ENCODE measurements at places on chromosomes 13 and 19.

DNA sequence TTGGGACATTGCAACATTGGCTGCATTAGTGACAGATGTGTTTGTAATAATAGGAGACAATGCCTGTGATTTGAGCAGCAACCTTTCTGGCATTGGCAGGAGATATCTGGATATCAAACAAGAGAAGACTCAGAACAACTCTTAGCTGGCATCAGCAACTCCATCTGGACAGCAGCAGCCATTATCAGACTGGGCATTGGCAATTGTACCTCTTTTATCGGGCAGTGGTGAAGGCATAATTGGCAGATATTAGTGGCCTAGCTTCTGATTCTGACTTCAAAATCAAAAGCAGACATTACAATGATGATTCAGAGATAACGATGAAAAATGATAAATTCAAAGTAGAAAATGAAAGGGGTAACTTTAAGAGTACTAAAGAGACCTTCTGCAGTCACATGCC, 1193.7 kb downstream of the EFNB2 start:
- DNase-seq, result no peak

GRCh38 chr19:44725251-44725650, 23.3 kb upstream of the BCL3 start:
- DNase-seq, result no peak

- no peak for DNase-seq
These were observed 1219.5 kb upstream of the PCDH20 start for GRCh38 chr13:62635161-62635560.

DNA sequence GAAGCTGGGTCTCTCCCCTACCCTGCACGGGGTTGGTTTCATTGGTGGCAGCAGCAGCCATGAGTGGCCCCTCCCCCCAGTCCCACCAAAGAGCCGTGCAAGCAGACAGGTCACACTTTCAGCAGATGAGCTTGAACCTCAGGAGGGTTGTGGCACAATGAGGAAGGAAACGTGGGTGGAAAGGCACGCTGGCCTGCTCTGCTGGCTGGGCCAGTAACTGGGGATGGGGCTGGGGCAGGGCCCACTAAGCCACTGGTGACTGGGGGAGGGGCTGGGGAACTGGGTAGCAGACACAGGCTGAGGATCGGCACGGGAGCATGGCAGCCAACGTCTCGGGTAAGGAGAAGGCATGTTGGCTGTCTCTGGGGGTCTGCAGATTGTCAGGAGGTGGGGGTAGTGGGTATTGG, at the start of gene P2RY11:
Gene P2RY11 (plus strand): TSS at position 289 of the 407 bp plus-strand sequence. CDS start 29 bp downstream, at position 318.
- no peak for DNase-seq

DNA sequence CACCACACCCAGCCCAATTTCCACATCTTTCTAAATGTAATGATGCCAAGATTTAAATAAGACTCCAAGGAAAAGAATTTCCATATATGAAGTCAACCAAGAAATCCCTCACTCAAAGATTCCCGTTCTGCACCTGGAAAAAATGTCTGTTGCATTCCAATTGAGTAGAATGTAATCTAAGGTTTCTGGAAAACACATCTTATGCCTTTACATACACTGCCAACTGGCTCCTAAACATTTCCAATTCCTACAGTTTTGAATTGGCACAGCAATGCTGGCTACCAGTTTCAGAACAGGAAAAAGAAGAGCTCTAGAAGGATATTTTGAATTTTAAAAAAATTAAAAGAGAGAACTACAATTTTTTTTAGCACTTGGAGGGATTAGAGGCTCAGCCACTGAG, 43.0 kb downstream of the COL4A2 start:
- DNase-seq, result no peak

DNA sequence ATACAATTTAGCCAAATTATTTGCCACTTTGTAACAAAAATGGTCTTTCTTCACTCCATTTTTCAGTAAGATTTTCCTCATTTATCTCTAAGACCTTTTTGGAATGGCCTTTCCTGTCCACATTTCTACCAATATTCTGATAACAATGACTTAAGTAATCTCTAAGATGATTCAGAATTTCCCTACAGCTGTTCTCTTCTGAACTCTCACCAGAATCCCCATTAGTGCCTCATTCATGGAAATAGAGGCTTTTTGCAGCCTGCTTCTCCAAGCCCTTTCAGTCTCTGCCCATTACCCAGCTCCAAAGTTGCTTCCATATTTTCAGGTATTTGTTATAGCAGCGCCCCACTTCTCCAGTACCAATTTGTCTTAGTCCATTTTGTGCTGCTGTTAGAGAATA, 867.0 kb downstream of the GPC5 start:
- no peak for DNase-seq

DNA sequence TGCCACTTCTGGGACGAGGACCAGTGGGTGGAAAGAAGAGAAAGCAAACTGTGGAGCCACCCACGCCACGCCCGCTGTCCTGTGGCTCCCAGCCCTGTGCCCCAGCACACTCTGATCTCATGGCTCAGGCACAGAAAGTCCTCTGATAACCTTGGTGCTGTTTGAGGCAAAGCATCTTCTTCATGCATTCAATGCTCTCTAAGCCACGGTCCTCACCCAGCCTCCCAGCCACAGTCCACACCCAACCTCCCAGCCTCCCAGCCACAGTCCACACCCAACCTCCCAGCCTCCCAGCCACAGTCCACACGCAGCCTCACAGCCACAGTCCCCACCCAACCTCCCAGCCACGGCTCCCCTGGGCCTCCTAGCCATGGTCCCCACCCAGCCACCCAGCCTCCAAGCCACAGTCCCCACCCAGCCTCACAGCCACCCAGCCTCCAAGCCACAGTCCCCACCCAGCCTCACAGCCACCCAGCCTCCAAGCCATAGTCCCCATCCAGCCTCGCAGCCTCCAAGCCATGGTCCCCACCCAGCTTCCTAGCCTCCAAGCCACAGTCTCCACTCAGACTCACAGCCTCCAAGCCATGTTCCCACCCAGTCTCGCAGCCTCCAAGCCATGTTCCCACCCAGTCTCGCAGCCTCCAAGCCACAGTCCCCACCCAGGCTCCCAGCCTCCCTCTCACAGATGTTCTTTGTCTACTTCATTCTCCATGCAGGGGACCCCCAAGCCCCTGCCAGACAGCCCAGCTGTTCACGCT, 74.9 kb downstream of the SOX1 start:
- no peak for DNase-seq

GRCh38 chr13:82076496-82076895, 1735.6 kb upstream of the SPRY2 start:
- peak; percentile 52 for DNase-seq

DNA sequence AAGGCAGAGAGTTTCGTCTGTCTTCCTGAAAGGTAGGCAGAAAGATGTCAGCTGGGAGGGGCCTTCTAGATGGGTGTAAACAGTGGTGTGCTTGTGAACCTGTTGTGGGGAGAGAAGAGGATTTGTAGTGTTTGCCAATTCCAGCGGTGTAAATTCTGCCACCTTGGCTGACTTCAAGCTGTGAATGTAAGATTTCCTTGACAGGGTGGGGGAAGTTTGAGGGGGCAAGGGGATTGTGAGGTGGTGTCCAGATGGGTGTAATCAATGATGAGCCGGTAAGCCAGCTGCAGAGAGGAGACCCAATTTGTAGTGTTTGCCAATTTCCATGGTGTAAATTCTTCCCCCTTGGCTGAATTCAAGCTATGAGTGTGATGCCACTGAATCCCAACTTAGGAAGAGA, 61.0 kb upstream of the ADGRE5 start:
- no peak for DNase-seq

DNA sequence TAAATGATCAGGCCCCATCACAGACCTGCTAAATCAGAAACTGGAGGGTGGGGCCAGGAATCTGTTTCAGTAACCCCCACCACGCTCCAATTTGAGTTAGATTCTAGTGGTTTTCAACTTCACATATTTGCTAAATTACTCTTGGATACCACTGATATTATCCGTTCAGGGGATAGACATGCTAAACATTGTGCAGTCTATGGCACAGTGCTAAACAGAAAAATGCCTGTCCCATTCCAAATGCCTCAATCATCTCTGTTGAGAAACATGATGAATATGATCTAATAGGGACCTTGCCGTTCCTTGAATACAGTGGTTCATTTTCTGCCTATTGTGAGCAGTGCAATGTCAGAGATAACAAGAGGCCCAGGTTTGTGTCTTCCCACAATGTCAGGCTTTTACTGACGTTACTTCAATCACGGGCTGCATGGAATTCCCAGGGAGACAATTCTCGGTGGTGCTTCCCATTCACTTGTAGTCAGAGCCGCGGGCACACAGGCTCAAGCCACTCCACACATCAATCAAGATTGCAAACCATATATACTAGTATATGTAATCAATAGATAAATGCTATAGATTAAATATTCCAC, 52.7 kb downstream of the MYO16 start:
- DNase-seq, result no peak

- no peak for DNase-seq
These were observed 73.6 kb downstream of the KDM4B start for GRCh38 chr19:5042556-5042955.

GRCh38 chr13:75871059-75871458, 234.9 kb downstream of the LMO7 start:
- DNase-seq, result no peak

GRCh38 chr13:104764600-104764999, 1698.4 kb upstream of the SLC10A2 start:
- no peak for DNase-seq

DNA sequence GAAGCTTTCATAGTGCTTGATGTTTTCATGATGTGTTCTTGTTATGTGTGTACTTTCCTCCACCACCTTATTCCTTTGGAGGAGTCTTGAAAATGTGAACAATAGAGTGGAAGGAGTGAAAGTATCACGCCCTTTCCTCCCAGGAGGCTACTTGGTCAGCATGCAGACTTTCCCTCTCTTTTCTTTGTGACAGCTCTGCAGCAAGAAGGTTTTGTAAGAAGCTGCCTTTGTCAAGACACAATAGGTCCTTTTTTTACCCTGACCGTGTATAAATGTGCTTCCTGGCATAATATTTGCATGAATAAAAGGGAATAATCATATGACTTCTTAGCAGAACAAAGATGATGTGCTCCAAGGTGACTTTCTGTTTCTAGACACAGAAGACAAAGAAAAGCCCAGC, 882.6 kb upstream of the SLITRK5 start:
- no peak for DNase-seq

- no peak for DNase-seq
These were observed 1.2 kb downstream of the EEF1AKMT1 start for GRCh38 chr13:20772401-20773131.

GRCh38 chr19:10315335-10316214, at the start of gene FDX2:
FDX2 (minus strand) TSS chr19:10316015; CDS start chr19:10315996, 19 bp downstream.
- peak; percentile 92 for DNase-seq

- DNase-seq, result no peak
These were observed 46.7 kb upstream of the KL start for GRCh38 chr13:32969516-32969941.

DNA sequence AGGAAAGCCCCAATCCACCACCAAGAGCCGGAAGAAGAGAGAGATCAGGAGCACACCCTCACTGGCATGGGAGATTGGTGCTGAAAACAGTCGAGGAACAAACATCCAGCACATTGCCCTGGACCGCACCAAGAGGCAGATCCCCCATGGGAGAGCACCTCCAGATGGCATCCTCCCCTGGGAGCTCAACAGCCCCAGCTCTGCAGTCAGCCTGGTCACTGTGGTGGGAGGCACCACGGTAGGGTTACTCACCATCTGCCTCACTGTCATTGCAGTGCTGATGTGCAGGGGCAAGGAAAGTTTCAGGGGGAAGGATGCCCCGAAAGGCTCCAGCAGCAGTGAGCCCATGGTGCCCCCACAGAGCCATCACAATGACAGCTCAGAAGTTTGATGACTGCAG, 110.2 kb downstream of the STOML3 start:
- no peak for DNase-seq

- no peak for DNase-seq
These were observed 247.9 kb downstream of the MYO16 start for GRCh38 chr13:108877300-108877699.

DNA sequence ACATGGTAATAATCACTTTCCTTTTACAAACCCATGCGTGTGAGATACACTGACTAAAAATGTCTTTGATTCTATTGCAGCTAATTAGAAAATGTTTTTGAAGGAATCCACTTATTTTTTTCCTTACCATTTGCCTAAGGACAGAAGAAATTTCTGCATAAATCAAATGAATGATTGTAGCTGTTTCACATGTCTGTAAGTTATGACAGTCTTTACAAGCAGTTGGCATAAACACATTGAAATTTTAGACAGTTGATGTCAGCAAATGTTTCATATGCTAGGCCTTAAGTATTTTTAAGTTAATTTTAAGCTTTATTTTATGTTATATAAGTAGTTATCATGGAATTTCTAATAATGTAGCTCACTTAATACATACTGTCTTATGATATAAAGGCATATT, 598.4 kb upstream of the SLITRK6 start:
- DNase-seq, result no peak

DNA sequence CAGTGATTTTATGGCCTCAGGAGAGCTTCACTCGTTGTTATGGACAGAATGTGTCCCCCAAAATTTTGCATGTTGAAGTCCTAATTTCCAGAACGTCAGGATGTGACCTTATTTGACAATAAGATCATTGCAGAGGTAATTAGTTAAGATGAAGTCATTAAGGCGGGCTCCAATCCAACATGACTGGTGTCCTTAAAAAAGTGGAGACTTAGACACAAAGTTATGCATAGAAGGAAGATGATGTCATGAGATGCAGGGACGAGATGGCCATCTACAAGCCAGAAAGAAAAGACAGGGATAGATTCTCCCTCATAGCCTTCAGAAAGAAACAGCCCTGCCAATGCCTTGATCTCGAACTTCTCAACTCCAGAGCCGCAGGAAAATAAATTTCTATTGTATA, 25.8 kb upstream of the SPATA13 start:
- no peak for DNase-seq

DNA sequence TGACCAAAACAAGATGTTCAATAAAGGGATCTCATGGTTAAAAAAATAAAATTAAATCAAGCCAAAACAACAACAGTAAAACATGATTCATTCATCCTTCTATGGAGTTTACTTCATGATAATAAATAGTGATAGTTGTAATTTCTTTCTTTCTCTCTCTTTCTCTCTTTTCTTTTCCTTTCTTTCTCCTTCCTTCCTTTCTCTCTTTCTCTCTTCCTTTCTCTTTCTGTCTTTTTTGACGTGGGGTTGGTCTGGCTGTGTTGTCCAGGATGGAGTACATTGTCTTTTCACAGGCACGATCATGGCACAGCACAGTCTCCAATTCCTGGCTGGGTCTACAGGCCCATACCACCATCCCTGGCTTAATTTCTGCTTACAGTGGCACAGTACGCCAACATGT, 29.1 kb upstream of the PCCA start:
- DNase-seq, result no peak

DNA sequence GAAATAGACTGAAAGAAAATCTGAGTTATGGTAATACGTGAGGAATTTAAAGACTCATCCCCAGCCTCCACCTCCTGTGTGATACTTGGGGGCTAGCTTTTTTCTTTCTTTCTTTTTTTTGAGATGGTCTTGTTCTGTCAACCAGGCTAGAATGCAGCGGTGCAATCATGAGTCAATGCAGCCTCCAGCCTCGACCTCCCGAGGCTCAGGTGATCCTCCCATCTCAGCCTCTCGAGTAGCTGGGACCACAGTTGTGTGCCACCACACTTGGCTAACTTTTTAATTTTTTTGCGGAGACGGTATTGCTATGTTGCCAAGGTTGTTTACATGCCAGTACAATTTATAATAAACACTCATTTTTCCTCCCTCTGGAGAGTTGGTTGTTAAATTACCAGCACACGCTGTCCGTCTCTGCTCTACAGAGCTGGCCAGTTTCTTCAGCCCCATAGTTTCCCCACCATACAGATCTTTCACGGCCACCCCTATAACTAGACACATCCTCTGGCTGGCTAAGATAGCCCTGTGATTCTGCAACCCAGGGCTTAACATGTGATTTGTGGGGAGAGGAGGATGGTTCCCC, 4.8 kb downstream of the TNFSF9 start:
- DNase-seq, result no peak

- no peak for DNase-seq
These were observed 89.7 kb downstream of the FRY start for GRCh38 chr13:32121316-32121715.

Data from NCI-H345 (cell line).